ENCODE measurements at places on chromosomes 3 and 15. TPM values are rescaled to one million over a fixed set of nuclear protein-coding genes. Genes with fewer than 3 reads are reported as not detected.

KLF15 gene
- 10.5 TPM for total RNA-seq

CNTN4 gene
- total RNA-seq: 6.7 TPM

TTC23 gene
- 16.8 TPM for total RNA-seq

LCTL gene
- not detected for total RNA-seq

LSAMP gene
- total RNA-seq: 13.7 TPM

GOLGA6L7 gene
- not detected for total RNA-seq

WNT7A gene
- total RNA-seq: not detected

TRMT10C gene
- 25.4 TPM for total RNA-seq

RPP25 gene
- 5.8 TPM for total RNA-seq

ACOX2 gene
- total RNA-seq: 29.4 TPM

GOLGA8Q gene
- total RNA-seq: 0.81 TPM
